ENCODE measurements at places on chromosomes 16 and 17.

DNA sequence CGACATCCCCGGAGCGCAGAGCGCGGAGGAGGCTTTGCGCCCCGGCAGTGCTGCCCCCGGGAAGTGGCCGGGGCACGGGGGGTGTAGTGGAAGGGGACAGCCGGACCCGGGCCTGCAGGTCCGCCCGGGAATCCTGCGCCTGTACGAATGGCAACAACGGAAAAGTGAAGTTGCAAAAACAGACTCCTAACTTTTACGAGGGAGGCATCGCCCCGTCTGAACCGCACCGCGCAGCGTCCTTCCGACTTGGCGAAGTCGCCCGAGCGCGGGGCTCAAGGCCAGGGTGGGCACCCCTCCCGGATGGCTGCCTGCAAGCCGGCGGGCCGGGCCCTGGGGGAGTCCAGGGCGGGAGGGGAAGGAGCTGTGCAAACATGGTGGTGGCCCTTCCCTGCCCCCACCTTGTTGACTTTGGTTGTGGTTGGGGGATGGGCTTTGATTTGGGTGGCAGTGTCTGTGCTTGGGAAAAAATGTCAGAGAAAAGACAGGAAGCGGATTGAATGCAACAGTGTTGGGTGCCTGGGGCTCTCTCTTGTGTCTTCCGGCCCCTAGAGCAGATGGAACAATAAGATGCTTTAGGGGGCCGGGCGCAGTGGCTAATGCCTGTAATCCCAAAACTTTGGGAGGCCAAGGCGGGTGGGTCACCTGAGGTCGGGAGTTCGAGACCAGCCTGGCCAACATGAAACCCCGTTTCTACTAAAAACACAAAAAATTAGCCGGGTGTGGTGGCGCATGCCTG is 675 bp downstream of the RNF213 start:
- peak; percentile 89 for DNase-seq

GRCh38 chr17:74749279-74750038 is 1.0 kb downstream of the NHERF1 start:
- DNase-seq, result peak; percentile 56

DNA sequence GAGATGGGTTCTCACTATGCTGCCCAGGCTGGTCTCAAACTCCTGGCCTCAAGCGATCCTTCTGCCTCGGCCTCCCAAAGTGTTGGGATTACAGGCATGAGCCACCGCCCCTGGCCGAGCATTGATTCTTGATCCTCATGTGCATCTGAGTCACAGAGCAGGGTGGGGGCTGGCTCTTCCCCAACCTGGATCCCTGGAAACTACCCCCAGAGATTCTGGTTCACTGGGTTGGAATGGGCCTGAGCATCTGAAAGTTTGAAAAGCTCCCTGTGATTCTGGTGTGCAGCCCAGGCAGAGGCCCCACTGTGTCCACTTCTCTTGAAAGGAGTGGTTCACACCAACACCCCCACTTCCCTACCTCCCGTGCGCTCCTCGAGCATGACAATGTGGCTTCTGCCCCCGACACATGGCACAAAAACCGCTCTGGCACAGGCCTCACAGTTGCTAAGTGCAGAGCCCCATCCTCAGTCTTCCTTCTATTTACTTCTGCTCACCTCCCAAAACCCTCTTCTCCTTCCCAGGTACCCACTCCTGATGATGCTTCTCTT is 4.6 kb downstream of the QPRT start:
- DNase-seq, result no peak

GRCh38 chr17:75096082-75096625 is 8.4 kb downstream of the SLC16A5 start:
- no peak for DNase-seq

DNA sequence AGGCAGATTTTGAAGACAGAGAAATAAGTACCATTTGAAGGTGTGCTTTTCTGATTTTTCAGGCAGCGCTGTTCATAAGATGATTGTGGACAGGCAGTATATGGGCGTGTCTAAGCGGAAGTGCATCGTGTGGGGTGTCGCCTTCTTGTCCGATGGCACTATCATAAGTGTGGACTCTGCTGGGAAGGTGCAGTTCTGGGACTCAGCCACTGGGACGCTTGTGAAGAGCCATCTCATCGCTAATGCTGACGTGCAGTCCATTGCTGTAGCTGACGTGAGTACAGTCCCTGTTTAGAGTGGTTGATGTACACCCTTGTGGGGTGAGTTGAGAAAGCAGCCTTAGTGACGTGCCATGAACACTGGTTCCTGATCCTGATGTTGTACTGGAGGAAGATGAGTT is 10.7 kb downstream of the UTP4 start:
- DNase-seq, result no peak

GRCh38 chr17:48894886-48895285 is 2.3 kb downstream of the ATP5MC1 start:
- no peak for DNase-seq

GRCh38 chr16:31676731-31677130 is 149.0 kb downstream of the AHSP start:
- no peak for DNase-seq

- no peak for DNase-seq
Measured at GRCh38 chr17:74677558-74678466, 34.9 kb downstream of the CD300LF start.

DNA sequence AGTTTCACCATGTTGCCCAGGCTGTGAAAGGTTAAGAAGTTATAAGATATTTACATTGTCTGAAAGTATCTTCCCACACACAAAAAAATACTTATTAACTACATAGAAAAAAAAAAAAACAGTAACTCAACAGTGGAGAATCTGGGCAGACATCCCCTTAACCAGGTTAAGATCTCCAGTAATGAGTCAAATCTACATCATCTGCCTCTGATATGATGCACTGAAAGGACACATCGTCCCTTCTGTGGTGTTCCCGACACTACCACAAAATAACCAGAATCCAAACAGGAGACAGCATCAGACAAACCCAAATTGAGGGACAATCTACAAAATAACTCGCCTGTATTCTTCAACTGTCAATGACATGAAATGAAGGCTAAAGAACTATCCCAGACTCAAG is 40.0 kb downstream of the CMTM4 start:
- peak; percentile 8 for DNase-seq

GRCh38 chr17:14211801-14212200 is 24.9 kb downstream of the CDRT15 start:
- DNase-seq, result no peak

GRCh38 chr17:4232168-4232813 is 31.5 kb downstream of the ANKFY1 start:
- DNase-seq, result no peak
